ENCODE measurements at places on chromosomes 5 and 9.

GRCh38 chr5:142872217-142872616 is 102.0 kb downstream of the ARHGAP26 start:
- H3K27me3 ChIP-seq, result no peaks in the 10 kb centered on the region
- 0 out of 2 replicates have a peak, but pooled peaks cover 1% of the 10 kb centered on the region for H3K4me1 ChIP-seq
- H3K4me3 ChIP-seq, result no peak overlapping the region
- DNase-seq, result no peak
- H3K36me3 ChIP-seq, result 0 out of 2 replicates have a peak, but pooled peaks cover 3% of the 10 kb centered on the region
- H3K27ac ChIP-seq, result no peak overlapping the region

DNA sequence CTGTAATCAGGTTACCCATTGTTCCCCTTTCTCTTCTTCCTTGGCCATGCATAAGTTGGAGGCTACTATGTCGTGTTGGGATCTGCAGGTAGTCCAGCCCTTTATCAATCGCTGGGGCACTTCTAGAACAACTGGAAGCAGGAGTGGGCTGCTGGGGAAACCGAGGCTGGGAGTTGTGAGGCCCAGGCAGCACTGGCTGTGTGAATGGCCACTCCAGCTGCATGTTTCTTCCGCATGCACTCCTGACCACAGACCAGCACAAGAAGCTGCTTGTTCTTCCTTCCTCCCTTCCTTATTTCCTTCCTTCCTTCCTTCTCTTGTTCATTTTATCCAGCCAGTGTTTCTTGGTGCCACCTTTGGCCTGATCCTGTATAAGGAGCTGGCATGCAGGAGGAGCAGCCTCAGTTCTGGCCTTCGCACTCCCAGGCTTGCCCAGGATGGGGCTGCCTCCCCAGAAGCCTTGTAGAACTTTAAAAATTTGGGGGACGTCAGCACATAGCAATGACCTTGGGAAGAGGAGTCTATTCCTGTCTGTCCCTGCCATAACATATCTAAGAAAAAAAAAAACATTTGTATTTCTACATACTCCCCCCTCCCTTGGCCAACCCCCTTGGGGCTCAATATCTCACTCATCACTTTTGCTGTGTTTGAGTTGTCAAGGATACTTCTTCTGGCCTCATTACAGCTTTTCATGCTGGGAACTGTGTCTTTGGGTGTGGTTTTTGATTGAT is 20.8 kb upstream of the CXCL14 start:
- H3K4me1 ChIP-seq, result no peaks in the 10 kb centered on the region
- H3K27ac ChIP-seq, result no peak overlapping the region
- H3K4me3 ChIP-seq, result no peak overlapping the region
- no peak for DNase-seq

GRCh38 chr5:123460296-123460729 is 37.1 kb upstream of the CEP120 start:
- H3K4me3 ChIP-seq, result no peak overlapping the region
- no peaks in the 10 kb centered on the region for H3K27me3 ChIP-seq
- no peaks in the 10 kb centered on the region for H3K36me3 ChIP-seq
- no peaks in the 10 kb centered on the region for H3K4me1 ChIP-seq

- no peak overlapping the region for H3K27ac ChIP-seq
- no peaks in the 10 kb centered on the region for H3K4me1 ChIP-seq
- H3K36me3 ChIP-seq, result peaks cover 2% of the 10 kb centered on the region
- DNase-seq, result no peak
- H3K27me3 ChIP-seq, result no peaks in the 10 kb centered on the region
Observed at GRCh38 chr5:15690611-15691010, 190.6 kb downstream of the FBXL7 start.

DNA sequence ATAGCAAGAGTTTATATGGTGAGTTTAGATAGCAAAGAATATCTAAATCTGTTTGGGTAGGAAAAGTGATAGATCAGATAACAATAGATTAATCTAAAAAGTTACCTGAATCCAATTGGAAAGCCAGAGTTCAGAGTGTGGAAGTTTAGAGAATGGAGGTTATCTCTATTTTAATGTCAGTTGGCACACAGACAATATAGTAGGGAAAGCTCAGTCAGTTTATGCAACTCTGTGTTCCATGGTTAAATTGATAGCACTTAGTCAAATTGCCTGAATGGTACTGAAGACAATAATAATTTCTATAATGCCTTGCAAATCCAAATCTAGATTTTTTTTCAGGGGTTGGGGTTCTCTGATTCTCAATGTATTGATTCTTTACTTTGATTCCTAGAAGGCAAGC is 77.0 kb downstream of the ARHGEF28 start:
- H3K27me3 ChIP-seq, result no peaks in the 10 kb centered on the region
- H3K36me3 ChIP-seq, result no peaks in the 10 kb centered on the region
- H3K4me1 ChIP-seq, result no peaks in the 10 kb centered on the region
- H3K4me3 ChIP-seq, result no peak overlapping the region
- no peak for DNase-seq

GRCh38 chr5:132813599-132814502 is 749 bp downstream of the SOWAHA start:
- no peak overlapping the region for H3K4me3 ChIP-seq
- H3K4me1 ChIP-seq, result no peaks in the 10 kb centered on the region
- peaks cover 9% of the 10 kb centered on the region for H3K27me3 ChIP-seq
- no peak for DNase-seq

DNA sequence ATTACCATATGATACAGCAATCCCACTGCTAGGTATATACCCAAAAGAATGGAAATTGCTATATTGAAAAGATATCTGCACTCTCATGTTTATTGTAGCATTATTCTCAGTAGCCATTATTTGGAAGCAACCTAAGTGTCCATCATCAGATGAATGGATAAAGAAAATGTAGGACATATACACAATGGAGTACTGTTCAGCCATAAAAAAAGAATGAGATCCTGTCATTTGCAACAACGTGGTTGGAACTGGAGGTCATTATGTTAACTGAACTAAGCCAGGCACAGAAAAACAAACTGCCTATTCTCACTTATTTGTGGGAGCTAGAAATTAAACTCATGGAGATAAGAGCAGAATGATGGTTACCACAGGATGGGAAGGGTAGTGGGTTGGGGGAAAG is 63.1 kb upstream of the TTC23L start:
- H3K27ac ChIP-seq, result no peak overlapping the region
- no peaks in the 10 kb centered on the region for H3K36me3 ChIP-seq
- no peaks in the 10 kb centered on the region for H3K4me1 ChIP-seq
- H3K4me3 ChIP-seq, result no peak overlapping the region
- no peaks in the 10 kb centered on the region for H3K27me3 ChIP-seq

- H3K27ac ChIP-seq, result no peak overlapping the region
- H3K27me3 ChIP-seq, result no peaks in the 10 kb centered on the region
- DNase-seq, result no peak
- H3K36me3 ChIP-seq, result no peaks in the 10 kb centered on the region
Observed at GRCh38 chr9:98750364-98751060, 41.8 kb upstream of the GABBR2 start.

Measured in DND-41 (cell line).